ENCODE measurements at places on chromosomes 7 and 10.
A peak's percentile ranks its signal among the peaks of the same experiment; 100 is the strongest.

DNA sequence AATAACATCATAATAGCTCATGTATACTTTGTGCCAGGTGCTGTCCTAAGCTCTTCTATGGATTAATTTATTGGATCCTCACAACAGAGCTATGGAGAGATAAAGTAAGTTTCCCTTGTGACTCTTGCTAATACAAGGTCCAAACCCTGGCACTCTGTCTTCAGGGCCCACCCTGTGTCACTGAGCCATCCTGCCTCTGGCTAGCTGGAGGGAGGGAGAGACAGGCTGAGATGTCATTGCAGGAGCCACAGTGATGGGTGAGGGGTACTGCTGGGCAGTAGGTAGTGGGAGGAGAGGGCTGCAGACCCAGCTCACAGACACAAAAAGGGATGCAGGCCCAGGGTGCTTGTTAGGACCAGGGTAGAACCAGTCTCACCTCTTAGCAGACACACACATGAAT lies 16.9 kb downstream of the GCK start:
- DNase-seq, result no peak

DNA sequence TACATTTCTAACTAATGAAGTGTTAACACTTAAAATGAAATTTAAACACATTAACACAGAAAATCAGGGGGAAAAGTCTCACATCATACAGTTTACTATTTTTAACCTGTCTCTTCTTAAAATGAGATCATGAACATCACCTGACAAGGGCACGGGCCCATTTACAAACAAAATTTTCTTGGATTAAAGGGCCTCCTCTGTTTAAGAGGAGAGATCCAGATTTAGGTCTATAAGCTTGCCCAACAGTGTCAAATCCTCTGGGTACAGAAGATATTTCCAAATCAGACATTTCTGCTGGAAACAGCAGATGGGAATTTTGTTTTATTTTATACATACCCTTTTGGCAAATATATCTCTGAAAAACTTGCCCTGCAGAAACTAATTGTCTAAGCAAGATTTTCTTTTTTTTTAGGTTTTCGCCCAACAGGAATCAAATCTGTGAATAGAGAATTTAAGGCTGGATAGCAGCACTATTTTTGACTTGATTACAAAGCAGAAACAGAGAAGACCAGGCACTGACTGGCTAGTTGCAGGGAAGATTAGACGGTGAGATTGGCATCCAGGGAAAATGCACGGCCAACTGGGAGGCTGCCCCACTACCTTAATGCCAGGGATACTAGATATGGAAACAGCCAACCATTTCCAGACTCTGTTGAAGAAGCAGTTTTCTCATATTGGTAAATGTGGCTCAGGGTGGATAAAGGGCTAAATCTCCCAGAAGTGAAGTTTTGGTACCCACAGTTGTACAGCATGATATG lies 173.4 kb downstream of the LRRN3 start:
- DNase-seq, result no peak

GRCh38 chr10:130867446-130868194 lies 443.9 kb downstream of the TCERG1L start:
- DNase-seq, result no peak

GRCh38 chr7:73572767-73573186 lies 5.6 kb downstream of the TBL2 start:
- DNase-seq, result no peak

GRCh38 chr10:43055217-43055616 lies 21.7 kb upstream of the RET start:
- no peak for DNase-seq

DNA sequence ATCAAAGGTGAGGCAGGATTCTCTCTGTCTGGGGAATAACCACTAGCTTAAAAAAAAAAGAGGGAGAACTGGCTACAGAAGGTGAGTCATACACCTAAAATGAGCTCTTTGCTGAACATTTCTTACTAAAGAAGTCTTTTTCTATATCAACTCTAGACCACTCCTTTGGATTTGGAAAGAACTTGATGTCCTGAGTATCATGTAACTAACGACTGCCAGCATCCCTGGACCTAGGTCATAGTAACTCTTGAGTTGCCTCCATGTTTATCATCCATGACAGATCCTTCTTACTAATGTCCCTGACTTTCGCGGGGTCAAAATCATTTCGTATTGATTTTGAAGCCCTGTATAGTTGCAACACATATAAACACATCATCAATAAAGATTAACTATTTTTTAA lies 89.1 kb downstream of the CNOT4 start:
- DNase-seq, result no peak

DNA sequence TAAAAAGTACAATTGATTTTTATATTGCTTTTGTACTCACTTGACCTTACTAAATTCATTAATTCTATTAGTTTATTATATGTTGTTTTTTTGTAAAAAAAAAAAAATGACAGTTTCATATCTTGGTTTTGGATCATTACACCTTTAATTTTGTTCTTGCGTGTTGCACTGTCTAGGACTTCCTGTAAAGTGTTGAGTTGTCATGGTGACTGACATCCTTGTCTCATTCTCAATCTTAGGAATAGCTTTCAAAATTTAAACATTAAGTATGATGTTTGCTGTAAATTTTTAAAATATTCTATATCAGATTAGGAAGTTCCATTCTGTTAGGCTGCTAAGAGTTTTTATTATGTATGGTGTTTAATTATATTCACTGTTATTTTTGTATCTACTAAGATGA lies 139.1 kb downstream of the ARHGAP12 start:
- DNase-seq, result no peak

GRCh38 chr10:95513941-95514392 lies 47.2 kb downstream of the SORBS1 start:
- peak; percentile 67 for DNase-seq
